T-helper 17 cell (primary cell): ENCODE measurements at places on chromosomes 2 and 18. TPM values are rescaled to one million over a fixed set of nuclear protein-coding genes. Genes with fewer than 3 reads are reported as not detected.

The LYG2 gene
- total RNA-seq: not detected

The CTDP1 gene
- 61.0 TPM for total RNA-seq

The FHOD3 gene
- not detected for total RNA-seq

The STAT4 gene
- total RNA-seq: 128 TPM

The ATOH8 gene
- not detected for total RNA-seq

The TPO gene
- 0.44 TPM for total RNA-seq

The DPP4 gene
- 57.3 TPM for total RNA-seq

The EPC2 gene
- 89.0 TPM for total RNA-seq

The SPHKAP gene
- total RNA-seq: not detected

The DUSP2 gene
- 319 TPM for total RNA-seq

The NETO1 gene
- not detected for total RNA-seq

The AQP12B gene
- not detected for total RNA-seq

The SLC30A3 gene
- not detected for total RNA-seq

The HOXD13 gene
- total RNA-seq: not detected

The RPRM gene
- total RNA-seq: not detected

The DCDC2C gene
- total RNA-seq: not detected

The PDE1A gene
- not detected for total RNA-seq

The AKAIN1 gene
- not detected for total RNA-seq

The CAMKMT gene
- total RNA-seq: 19.8 TPM

The SLC14A1 gene
- total RNA-seq: 8.0 TPM

The SKOR2 gene
- total RNA-seq: not detected

The SLC9A4 gene
- 0.18 TPM for total RNA-seq

The SP140 gene
- 67.2 TPM for total RNA-seq

The STARD7 gene
- total RNA-seq: 72.6 TPM

The RBM44 gene
- total RNA-seq: 4.0 TPM

The PLGLB1 gene
- total RNA-seq: 2.3 TPM

The MGAT5 gene
- total RNA-seq: 120 TPM

The CDKL4 gene
- total RNA-seq: not detected

The DNAJC10 gene
- 52.4 TPM for total RNA-seq

The OR6B2 gene
- total RNA-seq: not detected

The SPC25 gene
- 0.27 TPM for total RNA-seq

The CRYGD gene
- not detected for total RNA-seq

The PRKAG3 gene
- not detected for total RNA-seq
